ENCODE measurements at places on chromosomes 5 and 9.

DNA sequence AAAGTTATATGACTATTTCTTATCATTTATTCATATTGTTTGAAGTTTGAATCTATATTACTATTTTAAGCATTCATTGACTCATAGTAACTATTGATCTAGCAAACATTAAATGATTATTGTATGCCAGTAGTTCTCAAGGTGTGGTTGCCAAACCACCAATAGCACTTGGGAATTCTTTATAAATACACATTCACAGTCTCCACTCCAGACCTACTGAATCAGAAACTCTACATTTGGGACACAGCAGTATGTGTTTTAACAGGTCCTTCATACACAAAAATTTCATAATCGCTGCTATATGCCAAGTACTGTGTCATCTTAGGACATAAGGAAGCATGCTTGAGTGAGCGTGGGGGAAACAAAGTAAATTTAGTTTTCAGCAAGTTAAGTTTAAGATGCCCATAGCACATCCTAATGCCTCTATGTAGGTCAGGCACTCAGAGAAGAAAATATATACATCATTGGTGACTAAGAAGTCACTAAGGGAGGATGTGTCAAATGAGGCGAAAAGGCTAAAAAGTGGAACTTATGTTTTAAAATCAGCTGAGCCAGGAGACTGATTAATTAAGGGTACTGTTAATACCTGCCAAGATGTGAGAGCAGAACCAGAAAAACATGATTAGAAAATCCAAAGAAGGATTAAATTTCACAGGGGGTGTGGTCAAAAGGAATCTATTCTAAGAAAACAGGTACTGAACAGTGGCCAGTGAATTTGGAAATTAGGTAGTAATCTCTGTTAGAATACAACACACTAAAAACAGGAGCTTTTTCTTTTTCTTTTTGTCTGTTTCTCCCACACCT lies 340.8 kb downstream of the HCN1 start:
- DNase-seq, result no peak

- DNase-seq, result no peak
Measured at GRCh38 chr9:93620041-93620506, 43.7 kb downstream of the PHF2 start.

- DNase-seq, result no peak
Measured at GRCh38 chr9:3664044-3664443, 138.2 kb upstream of the RFX3 start.

GRCh38 chr5:139681466-139681865 lies 33.3 kb downstream of the CXXC5 start:
- no peak for DNase-seq

DNA sequence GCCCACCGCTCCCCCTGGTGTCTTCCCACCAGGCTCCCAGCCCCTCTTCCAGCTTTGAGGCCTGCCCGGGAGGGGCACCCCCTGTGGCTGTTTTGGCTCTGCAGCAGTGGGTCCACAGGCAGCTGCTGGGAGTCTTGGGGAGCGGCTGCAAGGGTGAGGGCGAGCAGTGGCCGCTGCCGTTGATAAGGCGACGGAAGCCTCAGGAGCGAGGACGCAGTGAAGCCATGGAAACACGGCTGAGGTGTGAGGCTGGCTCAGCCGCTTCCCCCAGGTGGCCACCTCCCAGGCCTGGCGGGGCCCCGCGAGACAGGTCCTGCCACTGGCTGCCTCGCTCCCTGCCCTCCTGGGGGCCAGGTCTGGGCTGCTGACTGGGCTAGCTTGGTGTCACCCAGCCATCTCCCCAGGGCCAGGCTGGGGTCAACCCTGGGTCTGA lies 41.5 kb downstream of the CXXC5 start:
- DNase-seq, result no peak

DNA sequence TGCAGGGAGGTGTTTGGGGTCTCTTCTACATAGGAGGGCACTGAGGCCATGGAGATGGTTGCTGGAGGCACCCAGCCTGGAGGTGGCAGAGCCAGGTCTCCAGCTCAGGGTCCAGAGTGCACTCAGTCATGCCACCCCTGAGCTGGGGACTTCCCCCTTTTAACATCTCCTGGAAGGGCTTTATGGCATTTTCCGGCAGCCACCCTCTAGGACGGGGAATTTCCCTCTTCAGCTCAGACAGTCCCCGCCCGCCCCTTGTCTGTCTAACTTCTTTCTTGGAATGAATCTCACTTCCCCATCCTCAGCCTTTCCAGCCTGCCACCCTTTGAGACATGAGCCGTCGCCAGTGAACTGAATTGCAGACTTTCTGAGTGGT lies 49.9 kb downstream of the COL15A1 start:
- no peak for DNase-seq

DNA sequence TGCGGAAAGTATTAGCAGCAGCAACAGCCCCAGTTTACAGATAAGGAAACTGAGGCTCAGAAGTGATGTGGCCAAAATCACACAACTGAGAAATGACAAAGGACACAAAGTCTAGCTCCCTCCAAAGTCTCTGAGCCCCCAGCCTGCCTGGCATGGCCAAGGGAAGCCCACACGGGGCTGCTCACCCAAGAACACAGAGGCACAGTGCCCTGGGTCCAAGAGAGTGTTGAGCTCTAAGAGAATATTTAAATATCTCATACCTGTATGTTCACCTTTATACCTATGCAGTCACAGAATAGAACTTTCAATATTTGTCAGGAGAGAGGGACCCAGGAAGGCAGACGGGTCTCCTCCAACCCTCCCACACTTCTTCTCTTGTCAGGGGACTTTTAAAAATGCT lies 16.6 kb downstream of the VAV2 start:
- DNase-seq, result no peak

DNA sequence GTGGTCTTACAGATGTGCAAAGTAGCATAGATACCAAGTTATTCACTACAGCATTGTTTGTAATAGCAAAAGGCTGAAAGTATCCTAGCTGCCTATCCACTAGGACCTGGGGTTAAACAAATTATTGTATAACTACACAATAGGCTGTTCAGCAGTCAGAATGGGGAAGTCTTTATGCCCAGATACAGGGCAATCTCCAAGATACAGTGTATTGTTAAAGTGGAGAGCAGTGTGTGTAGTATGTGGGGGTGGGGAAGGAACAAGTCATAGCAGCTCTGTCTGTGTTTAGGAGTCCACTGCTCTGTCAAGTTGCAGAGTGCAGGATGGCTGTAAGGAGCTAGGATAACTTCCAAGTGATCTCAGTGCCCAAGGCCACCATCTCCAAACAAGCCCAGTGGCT lies 5.5 kb downstream of the PCYOX1L start:
- DNase-seq, result no peak

Data from effector memory CD8-positive, alpha-beta T cell (primary cell).